ENCODE measurements at places on chromosomes 12 and 14. TPM values are rescaled to one million over a fixed set of nuclear protein-coding genes. Genes with fewer than 3 reads are reported as not detected.

The SRRM4 gene
- polyA plus RNA-seq, result 0.37 TPM

The PRMT5 gene
- polyA plus RNA-seq, result 71.1 TPM

The DLST gene
- polyA plus RNA-seq, result 71.6 TPM

The CISTR gene
- polyA plus RNA-seq, result not detected

The SYNDIG1L gene
- not detected for polyA plus RNA-seq

The TTC9 gene
- 9.2 TPM for polyA plus RNA-seq

The ADCK1 gene
- 4.1 TPM for polyA plus RNA-seq

The TCTN2 gene
- polyA plus RNA-seq, result 7.4 TPM

The ORAI1 gene
- polyA plus RNA-seq, result 31.6 TPM

The C14orf132 gene
- polyA plus RNA-seq, result 17.7 TPM

The GALNT6 gene
- polyA plus RNA-seq, result 0.57 TPM

The AKAP5 gene
- polyA plus RNA-seq, result 0.61 TPM

The CACNA2D4 gene
- 2.5 TPM for polyA plus RNA-seq

The ZDHHC22 gene
- polyA plus RNA-seq, result 0.53 TPM

The RAB15 gene
- polyA plus RNA-seq, result 25.3 TPM

- DNase-seq, result no peak
Observed at GRCh38 chr12:26286186-26286585, 90.8 kb downstream of the SSPN start.

GRCh38 chr14:21796916-21797315, 123.3 kb upstream of the OR4E1 start:
- DNase-seq, result no peak

DNA sequence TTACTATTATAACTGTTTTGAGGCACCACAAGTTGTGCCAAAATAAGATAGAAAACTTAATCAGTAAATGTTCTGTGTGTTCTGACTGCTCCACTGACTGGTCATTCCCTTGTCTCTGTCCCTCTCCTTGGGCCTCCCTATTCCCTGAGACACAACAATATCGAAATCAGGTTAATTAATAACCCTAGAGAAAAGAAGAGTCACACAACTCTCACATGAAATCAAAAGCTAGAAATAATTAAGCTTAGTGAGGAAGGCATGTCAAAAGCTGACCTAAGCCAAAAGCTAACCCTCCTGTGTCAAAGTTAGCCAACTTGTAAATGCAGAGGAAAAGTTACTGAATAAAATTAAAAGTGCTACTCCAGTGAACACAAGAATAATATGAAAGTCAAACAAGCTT, 53.8 kb upstream of the CCDC196 start:
- DNase-seq, result no peak

DNA sequence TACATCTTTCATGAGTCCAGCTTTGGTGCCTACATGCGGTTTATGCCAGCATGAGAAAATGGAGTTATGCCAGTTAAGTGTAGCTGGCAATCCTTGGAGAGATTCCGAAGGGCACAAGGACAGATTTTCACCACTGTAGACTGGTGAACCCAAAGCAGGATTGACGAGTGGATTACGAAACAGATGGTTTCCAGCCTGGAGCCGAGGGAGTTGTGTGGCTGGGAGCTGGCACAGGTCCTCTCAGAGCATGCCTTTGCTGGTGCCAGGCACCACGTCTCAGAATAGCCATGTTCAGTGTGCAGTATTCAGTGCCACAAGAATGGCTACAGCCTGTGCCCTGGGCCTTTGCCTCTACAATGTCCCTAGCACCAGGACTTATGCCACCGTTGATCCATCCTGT, 13.2 kb downstream of the KCNH3 start:
- DNase-seq, result no peak

DNA sequence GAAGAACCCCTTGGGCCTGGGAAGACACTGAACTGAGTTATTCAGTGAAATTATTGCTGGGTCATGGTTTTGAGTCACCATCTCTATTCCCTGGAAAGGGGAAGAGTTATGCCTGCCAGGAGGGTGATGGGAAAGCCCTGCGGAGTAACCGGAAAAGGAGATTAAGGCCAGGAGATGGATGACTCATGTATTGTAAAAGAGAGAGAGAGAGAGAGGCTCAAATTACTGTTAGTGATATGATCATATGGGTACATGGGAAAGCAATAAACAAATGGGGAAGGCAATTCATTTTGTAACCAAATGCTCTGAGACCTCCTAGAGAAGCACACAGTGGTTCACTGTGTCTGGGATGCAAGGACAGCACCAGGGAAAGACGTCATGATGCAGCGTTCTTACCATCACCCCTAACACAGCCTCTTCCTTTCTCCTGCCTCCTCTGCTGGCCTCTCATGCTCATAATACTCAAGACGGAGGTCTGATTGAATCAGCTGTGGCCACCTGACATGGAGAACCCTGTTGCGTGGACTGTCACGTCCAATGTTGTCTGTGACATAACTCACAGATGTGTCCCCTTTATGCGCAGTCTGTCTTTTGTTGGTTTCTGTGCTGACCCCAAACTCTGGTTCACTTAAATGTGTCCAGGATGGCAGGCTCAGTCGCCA, 243.7 kb downstream of the TMEM132D start:
- DNase-seq, result no peak

GRCh38 chr14:53872681-53873089, 83.9 kb downstream of the BMP4 start:
- no peak for DNase-seq

DNA sequence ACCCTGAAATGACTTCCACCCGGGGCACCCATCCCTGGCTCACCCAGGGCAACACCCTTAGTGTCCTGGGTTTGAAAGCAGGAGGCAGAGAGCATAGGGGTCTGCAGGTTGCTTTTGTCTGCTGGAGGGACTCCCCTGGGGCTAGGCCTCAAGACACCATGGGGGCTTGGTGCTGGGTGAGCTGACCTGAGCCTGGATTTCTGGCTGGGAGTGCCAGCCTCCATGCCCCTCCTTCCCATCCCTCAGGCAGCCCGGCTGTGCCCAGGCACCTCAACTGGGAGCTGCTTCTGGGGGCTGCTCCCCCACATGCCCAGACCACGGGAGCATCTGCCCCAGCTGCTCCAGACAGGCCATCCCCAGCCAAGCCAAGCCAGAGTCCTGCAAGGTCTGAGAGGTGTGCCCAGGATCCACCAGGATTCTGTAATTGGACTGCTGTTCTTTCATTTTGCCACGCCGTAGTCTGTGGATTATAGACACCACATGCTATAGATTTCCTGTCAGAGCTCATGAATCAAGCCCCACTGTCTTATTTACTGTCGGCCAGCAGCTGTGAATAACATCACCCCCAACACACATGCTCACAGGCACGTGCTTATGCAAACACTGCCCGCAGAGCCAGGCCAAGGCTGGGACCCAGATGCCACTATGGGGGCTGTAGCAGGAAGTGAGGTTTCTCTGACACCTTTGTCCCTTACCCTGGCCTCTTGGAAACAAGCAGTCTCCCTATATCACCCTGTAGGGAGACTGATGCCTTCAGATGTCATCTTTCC, 29.4 kb upstream of the ESRRB start:
- no peak for DNase-seq

DNA sequence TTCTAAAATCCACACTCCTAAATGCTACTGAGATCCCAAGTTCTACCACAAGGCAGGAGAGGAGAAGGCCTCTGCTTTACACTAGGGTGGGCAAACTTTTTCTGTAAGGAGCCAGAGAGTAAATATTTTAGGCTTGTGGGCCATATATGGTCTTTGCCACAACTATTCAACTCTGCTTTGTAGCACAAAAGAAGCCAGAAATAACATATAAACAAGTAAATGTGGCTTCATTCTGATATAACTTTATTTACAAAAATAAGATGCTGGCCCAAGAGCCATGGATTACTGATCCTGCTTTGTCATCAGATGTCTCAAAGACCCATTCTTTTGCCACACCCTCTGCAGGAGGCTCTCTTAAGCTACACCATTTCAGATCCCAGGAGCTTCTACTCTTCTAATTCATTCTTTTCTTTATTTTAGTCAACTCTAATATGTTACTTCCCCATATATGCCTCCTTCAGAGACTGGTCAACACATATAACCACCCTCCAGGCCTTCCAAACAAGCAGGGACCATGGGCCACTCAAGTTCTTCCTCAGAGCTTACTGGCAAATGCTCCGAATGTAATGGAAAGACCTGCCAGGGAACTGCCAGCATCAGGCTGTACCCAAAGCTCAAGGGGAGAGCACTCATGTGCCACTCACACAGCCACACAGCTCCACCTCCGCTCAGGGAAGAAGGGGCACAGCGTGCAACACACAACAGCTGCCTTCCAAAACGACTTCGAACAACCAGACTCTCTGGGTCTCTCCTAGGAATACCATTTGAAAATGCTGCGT, 15.6 kb downstream of the APPL2 start:
- no peak for DNase-seq

GRCh38 chr12:103379670-103380069, 116.1 kb downstream of the C12orf42 start:
- no peak for DNase-seq

GRCh38 chr12:110531741-110532333, 29.7 kb downstream of the RAD9B start:
- DNase-seq, result no peak

- DNase-seq, result peak; percentile 95
Observed at GRCh38 chr12:124906606-124907261, 7.7 kb downstream of the UBC start.

- no peak for DNase-seq
Observed at GRCh38 chr14:64061706-64062105, 208.9 kb downstream of the SYNE2 start.

DNA sequence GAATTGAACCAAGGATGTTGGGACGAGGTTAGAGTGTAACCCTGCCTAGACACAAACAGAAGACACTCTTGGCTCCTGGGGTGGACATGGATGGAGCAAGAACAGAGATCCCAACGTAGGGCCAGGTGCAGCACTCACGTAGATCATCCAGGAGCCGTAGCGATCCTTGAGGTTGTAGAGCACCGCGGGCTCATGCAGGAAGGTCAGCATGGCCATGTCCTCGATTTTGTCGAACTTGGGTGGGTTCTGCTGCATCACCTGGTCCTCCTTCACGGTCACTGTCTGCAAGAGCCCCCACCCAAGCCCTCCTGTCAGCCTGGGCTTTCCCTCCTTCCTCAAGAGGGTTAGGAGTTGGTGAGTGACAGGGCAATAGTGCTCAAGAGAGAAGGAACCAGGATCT, 2.5 kb downstream of the MYH7 start:
- no peak for DNase-seq

- no peak for DNase-seq
Observed at GRCh38 chr14:50756300-50756699, 74.7 kb downstream of the NIN start.

- DNase-seq, result no peak
Observed at GRCh38 chr14:88233915-88234314, 89.2 kb downstream of the KCNK10 start.

DNA sequence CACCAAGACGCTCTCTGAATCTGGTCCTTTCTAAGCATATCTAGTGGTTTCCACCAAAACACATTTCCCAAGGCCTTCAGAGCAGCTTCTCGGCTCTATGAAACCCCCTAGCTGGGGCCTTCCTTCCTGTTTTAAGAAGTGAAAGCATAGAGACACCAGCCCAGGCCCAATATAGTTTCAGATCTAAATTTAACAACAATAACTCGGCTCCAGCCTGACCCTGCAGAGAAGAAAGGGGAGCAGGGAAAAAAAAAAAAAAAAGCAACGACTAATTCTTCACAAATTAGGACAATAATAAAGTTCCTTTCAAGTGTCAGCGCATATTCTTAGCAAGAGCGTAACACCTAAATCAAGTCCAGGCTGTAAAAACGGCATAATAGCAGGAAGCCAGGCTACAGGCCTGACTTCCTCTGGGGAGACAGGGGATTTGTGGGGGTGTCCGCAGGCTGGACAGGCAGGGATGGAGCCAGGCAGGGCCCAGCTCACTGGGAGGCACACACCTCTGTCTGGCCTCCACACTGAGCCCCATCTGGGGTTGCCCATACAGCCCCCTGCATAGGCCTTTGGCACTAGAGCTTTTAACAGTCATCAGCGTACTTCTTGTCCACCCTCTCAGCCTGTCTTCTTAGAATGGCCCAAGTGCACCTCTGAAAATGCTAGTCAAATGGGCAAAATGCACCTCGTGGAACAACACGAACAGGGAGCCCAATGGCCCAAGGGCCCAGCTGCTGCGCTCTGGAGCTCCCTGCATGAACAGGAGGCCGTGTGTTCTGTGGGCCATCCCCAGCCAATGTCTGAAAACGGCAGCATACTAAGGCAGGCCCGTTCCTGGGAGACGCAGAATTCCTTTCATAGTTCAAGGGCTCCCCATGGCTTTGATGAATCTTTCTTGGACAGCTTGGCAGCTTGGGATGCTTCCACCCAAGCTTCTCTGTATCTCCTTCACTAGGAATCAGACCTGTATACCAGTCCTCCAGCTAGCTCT, 772.9 kb downstream of the MED13L start:
- no peak for DNase-seq

DNA sequence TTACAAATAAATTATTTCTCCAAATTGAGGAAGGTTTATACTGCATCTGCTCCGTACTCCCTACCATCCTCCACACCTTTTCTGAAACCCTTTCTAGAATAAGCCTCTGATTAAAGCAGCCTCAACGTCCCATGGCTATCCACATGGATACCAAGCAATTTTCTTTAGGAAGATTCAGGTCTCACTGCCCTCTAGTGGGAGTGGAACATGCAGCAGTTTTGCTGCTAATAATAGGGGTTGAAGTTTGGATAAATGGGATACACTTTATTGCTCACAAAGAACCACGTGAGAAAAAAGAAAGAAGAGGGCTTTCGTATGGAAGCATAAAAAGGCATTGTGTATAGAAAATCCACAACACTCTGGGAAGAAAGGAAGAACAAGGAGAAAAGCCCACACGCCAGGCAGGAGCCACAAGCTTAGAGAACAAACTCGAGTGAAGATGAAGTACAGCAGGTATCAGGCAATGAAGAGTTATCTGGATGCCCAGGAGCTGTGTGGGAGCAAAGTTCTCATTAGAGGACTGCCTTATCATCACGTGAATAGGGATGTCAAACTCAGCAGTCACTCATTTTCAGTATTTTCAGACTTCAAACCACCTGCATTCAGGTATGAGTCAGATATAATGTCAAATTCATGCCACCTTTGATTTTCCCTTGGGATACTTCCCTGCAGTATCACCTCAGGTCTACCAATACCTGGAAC, 45.8 kb downstream of the CCER1 start:
- DNase-seq, result peak; percentile 14

DNA sequence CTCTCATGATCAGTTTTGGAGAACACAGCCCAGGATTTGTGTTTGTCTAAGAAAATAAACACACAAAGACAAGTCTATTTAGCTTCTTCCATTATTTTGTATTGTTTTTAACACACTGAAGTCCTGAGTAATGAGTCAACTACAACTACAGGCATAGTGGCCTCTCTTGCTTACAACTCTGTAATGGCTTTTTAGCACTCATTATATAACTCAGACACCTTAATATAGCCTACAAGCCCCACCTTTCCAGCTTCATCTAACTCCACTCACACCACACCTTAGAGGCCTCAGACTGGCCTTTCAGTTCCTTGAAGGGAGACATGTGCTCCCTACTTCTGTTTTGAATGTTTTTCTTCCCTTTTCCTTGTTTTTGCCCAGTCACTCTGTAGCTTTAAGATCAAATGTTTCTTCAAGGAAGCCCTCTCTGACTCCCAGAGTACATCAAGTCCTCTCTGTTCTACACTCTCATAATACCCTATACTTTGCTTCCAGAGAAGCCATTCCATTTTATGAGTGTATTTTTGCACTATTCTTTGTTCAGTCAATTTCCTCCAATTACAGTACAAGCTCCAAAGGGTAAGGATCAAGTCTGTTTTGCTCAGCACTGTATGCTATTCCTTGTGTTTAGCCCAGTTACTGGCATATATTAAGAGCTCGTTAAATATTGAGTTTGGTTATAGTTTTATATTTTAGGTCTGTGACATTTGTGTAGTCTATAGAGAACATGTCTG, 233.6 kb upstream of the ARHGAP5 start:
- DNase-seq, result no peak

- no peak for DNase-seq
Observed at GRCh38 chr12:3833670-3834310, 39.4 kb downstream of the PARP11 start.

GRCh38 chr12:19970116-19970515, 398.2 kb upstream of the PDE3A start:
- no peak for DNase-seq
